ENCODE measurements at places on chromosomes 5 and 9.

DNA sequence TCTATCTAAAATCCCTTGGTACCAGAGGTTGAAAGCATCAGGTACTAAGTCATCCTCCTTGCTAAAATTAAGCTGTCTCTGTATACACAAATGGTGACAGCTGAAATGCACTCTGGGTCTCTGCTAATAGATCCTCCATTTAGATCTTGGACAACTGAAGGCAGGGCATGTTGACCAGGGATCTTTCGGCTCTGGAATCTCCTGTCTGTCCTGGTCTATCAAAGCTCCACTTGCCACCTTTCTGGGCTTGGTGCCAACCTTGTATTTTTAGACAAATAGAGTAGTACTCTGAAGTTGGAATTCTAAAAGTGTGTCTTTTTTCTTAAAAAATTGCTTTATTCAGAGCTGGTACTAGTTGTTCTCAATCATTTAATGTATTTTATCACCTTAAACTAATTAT lies 135.2 kb upstream of the HMHB1 start:
- no peak for DNase-seq

DNA sequence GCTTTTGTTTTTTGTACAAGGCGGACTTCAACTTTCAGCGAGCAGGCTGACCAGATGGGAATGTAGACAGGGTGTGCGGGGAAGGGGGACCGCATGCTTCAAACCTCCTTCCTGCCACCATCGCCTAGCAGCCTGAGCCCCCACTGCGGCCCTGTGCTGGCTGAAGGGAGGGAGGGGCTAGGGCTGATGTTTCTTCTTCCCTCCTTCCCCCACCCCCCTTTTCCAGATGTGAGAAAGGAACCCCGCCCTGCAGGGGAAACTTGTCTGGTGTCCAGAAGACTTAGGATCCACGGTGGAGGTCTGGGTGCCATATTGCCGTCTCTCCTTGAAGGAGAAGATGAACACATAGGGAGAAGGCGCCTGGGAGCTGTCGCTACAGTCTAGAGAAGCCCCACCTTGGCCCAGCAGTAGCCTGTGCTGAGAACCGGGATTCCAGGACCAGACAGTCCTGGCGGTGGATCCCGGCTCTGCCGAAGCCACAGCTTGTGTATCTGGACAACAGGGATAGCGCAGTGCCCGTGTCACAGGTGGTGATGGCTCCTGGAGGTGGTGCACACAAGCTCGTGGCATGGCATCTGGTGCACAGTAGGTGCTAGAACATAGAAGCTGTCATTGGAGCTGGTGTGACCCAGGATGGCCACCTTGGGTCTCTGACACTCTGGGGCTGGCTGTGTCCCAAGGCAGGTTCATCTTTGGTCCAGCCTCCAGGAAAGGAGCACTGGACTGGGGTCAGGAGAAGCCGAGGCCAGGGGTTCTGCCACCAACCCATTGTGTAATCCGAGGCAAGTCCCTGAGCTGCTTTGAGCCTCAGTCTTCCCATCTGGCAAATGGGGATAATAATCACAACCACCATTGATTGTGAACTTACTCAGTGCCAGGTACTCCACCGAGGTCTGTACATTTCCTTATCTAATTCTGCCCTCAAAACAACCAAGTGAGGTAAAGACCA lies 205.6 kb downstream of the C9orf50 start:
- no peak for DNase-seq

DNA sequence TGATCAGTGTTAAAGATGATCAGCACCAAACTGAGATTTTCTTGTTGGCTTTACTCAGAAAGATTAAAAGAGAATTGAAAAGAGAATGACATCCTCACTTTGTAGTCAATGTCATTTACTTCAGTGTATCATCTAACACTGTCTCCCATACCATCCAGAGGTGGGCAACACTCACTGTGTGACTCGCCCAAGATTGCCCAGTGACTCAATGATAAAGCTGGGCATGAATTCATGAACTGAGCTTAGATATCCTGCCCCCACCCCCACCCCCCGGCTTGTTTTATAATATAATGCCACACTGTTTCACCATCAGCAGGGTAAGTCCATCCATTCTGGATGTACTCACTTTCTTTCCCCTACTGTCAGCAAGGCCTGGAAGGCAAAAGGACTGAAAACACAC lies 242.2 kb downstream of the FAM114A2 start:
- no peak for DNase-seq

GRCh38 chr9:96242811-96243210 lies 59.2 kb downstream of the HSD17B3 start:
- no peak for DNase-seq

GRCh38 chr9:137276473-137277328 lies 825 bp upstream of the TOR4A start:
- DNase-seq, result no peak

GRCh38 chr5:158559643-158560042 lies 540.1 kb downstream of the EBF1 start:
- no peak for DNase-seq

All from activated CD4-positive, alpha-beta T cell treated with anti-CD3 and anti-CD28 coated beads for 1 hour (primary cell).